Posterior cingulate gyrus (tissue), 11 donors: ENCODE measurements at places on chromosomes 7 and 10.
A peak's percentile ranks its signal among the peaks of the same experiment; 100 is the strongest.

DNA sequence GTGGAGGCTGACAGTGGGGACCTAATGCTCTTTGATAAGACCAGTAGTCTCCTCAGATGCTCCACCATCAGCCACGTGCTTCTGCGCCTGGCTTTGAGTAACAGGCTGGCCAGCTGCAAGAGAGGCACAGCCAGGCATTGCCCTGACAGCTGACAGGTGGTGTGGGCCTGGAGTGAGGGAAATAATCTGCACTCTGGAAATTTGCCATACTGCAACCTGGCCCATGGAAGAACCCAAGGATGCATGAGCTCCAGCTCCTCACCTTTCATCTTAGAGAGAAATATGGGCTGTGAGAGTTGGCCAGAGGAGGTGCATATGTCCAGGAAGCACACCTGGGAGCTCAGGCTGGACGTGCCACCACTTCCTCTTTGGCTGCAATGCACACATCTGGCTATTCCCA lies 118.9 kb downstream of the PLXDC2 start:
- DNase-seq, result no peak

GRCh38 chr10:112744181-112745096 lies 205.6 kb upstream of the TCF7L2 start:
- no peak for DNase-seq

DNA sequence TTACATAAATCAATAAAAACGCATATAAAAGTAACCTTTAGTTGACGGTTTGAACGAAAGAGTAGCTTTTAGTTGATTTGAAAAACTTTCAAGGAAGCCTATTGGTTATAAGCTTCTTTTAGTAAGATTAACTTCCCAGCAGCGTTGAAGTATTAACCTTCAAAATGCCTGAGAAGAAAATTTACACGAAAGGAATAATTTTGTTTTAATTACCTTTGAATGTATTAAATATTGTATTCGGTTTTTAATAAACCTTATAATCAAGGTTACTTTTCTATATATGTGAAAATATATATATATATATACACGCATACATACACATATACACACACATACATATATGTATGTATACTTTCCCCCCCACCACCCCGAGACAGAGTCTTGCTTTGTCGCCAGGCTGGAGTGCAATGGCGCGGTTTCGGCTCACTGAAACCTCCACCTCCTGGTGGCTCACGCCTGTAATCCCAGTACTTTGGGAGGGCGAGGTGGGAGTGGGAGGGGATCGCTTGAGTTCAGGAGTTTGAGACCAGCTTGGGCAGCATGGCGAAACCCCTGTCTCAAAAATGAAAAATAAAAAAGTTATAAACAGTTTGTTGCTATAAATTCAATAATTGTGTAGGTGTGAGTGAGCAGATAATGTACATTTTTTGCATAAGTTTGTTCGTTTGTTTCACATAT lies 57.6 kb upstream of the EZH2 start:
- peak; percentile 23 for DNase-seq

- no peak for DNase-seq
Observed at GRCh38 chr7:112866424-112866823, 76.2 kb upstream of the TMEM168 start.

DNA sequence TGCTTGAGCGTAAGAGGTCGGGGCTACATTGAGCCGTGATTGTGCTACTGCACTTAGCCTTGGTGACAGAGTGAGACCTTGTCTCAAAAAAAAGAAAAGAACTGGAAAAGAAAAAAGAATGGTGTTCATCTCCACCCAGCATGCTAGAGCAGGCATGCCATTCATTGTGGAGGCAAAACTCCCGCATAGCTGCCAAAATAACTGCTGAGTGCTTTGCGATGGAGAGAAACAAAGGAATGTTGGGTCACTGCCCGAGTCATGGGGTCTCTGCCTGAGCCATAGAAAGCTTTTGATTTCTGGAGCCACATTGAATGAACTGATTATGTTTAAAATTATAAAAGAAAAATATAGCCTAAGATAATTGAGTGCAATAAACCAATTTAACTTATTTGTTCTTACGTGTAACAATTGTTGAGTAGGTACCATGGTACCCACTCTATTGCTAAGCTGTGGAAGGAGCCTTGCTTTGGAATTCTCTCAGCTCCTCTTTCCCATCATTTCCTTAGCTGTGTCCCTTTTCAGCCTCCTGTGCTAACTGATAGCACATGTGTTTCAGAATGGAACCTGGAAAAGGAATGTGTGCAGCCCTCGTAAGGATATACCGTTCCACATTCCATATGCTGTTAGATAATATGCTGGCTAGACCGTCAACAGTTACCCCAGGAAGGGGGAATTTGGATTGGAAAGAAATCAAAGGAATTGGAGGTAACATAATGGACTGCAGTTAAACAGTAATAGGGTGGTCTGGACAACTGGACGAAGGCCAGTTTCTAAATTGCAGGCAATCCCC lies 99.0 kb downstream of the KIAA1217 start:
- no peak for DNase-seq

- DNase-seq, result no peak
Observed at GRCh38 chr10:14486777-14487487, 156.2 kb upstream of the FRMD4A start.

GRCh38 chr7:156236936-156237599 lies 403.5 kb upstream of the RNF32 start:
- no peak for DNase-seq

DNA sequence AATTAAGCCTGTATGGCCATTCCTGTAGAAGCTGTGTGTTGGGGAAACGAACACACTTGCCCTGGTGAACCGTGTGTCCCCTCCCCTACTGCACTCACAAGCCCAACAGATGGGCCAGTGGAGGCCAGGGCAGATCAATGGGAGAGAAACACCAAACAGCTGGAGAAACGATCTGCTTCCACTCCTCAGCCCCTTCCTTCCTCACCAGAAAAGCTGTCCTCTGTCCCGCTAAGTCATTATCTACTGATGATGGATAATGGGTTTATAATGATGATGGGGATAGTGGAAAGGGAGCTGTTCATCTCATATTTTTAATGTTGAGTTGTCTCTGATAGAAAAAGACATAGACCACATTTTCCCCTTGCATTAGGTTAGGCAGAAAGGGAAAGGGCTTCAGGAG lies 99.7 kb downstream of the ELMO1 start:
- no peak for DNase-seq

- DNase-seq, result no peak
Observed at GRCh38 chr10:113086282-113086681, 136.2 kb downstream of the TCF7L2 start.

DNA sequence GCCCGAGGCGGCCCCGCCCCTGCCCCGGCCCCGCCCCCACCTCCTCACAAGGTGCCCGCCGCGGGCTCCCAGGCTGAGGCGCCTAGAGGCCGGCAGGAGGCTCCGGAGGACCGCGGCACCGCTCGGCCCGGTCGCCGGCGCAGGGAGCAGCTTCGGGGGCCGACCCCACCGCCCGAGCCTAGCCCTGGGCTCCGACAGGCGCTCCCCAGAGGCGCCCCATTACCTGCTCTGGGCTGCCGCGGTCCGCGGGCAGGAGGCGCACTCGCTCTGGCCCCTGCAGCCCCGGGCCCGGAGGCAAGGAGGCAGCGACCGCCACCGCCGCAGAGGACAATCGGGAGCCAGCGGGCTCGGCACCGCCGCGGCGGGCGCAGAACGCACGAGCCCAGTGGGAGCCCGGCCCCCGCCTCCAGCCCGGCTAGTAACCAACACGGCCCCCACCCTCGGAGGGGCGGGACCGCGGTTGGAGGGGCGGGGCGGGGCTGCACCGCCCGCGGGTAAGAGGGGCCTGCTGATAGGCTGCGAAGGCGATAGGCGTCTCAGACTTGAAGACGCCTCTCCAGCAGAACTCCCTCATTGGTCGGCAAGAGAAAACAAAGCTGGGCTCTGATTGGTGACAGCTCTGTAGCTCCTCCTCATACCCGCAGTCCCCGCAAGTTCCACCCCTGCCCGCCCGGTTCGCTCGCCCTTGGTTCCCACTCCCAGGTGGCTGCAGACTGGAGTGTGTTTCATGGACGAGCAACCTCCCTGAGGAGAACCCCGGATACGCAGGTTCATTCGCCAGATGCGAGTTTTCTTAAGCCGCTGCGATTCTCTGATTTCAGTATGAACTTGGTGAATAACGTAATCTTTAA lies at the start of gene MPP7:
Gene MPP7 (minus strand): TSS at position 427 of the 851 bp plus-strand sequence. CDS start 64,460 bp downstream, outside the sequence.
- peak; percentile 95 for DNase-seq

GRCh38 chr10:77073663-77073960 lies 564.0 kb downstream of the KCNMA1 start:
- DNase-seq, result no peak

DNA sequence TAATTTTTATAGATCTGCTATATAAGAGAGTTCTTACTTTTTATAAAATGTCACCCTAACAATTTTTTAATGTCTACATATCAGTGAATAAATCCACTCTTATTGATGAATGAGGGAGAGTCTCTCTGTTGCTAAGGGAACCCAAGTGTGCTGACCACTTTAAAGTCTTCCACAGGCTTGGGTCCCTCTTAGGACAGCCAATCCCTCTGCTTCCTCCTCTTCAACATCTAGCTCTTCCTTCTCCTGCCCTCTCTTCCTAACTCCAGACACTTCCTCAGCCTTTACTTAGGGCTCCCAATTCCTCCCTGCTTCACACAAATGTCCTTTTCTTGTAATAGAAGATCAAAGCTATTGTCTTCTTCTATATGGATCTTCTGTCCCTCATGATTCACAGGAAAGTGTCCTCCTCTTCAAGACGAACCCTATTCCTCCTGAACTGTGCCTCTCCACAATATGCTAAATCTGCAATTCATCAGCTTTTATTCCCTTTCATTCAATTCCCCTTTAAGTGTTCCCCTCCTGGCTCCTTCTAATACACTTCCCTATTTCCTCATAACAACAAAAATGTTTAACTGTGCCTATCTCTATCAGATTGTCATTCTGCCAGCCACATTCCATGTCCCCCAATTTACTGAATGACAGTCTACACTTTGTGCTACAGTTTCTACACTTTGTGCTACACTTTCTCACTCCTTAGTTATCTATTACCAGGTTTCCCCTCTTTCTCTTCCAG lies 37.7 kb downstream of the CDK6 start:
- no peak for DNase-seq

- DNase-seq, result no peak
Observed at GRCh38 chr10:1284076-1284475, 227.9 kb downstream of the WDR37 start.

- DNase-seq, result no peak
Observed at GRCh38 chr7:91656541-91657482, 223.7 kb downstream of the MTERF1 start.

GRCh38 chr7:101156866-101157589 lies 2.8 kb downstream of the AP1S1 start:
- no peak for DNase-seq

GRCh38 chr7:114365791-114366190 lies 48.8 kb upstream of the FOXP2 start:
- DNase-seq, result no peak

DNA sequence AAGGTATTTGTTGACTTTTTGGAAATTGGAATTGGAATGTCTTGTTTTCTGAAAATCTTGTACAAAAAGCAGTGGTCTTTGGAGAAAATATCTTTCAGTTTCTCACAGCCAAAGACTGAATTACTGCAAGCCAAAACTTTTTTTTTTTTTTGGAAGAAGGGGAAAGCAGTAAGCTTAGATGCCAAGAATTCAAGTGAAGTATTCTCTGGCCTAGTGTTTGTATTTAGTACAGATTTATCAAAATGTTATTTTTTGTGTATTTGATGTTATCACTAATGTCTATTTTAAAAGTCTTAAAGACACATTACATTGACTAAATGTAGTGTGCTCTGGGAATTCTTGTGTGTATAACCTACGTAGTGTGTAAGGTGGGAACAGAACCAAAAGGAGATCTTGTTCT lies 6.2 kb downstream of the TET1 start:
- DNase-seq, result no peak

- DNase-seq, result no peak
Observed at GRCh38 chr7:128886391-128887168, 23.9 kb downstream of the ATP6V1F start.

GRCh38 chr10:26914898-26915297 lies 54.1 kb upstream of the ABI1 start:
- no peak for DNase-seq

DNA sequence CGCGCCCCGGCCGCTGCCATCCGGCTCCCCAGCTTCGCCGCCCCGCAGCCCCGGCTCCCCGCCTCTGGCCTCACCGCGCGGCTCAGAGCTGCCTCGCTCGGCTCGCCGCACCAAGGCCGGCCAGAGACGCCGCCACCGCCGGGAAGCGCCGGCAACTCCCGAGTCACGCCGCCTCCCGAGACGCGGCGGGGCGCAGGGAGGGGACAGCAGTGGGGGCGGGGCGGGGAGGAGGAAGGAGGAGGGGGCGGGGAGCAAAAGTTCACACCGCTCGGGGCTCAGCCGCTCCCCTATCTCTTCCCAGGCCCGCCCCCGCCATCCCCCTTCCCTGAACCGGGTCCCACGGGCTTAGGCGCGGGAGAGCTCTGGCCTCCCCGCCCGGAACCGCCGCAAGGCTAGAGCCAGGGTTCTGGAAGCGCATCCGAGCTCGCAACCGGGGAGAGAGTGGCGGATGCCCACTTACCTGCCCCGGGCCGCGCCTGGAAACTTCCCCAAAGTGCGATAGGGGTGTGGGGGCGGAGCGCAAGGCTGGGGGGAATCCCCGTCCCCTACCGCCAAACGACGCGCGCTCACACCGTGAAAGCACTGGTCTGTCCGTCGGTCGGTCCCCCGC lies 1.0 kb downstream of the CHST15 start:
- DNase-seq, result peak; percentile 86

- no peak for DNase-seq
Observed at GRCh38 chr10:88076027-88076880, 212.8 kb downstream of the PTEN start.

GRCh38 chr7:118745927-118746326 lies 521.4 kb downstream of the ANKRD7 start:
- DNase-seq, result no peak
